ENCODE measurements at places on chromosomes 2 and 18.

- DNase-seq, result peak; percentile 47
Observed at GRCh38 chr2:173355132-173355865, 627 bp downstream of the CDCA7 start.

DNA sequence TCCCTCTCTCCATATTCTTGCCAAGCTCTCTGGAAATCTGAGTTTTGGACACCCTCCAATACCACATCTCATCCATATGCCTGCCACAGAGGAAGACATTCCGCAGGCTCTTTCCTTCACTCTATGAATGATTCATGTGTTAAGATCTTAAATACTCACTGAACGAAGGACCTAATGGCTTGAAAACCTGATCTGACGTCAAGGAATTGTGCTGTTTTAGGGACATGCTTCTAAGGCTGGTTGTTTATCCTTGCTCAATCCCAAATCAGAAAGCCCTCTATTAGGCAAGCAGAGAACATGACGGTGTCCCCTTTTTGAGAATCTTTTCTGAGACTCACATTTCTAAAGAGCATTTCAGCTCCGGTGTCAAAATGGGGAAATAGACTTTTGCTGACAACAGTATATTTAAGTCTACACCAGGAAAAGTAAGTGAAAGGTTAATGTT, 83.7 kb upstream of the GALNT5 start:
- peak; percentile 45 for DNase-seq

GRCh38 chr2:234091883-234092282, 41.4 kb downstream of the SPP2 start:
- DNase-seq, result no peak

- DNase-seq, result peak; percentile 8
Observed at GRCh38 chr2:168060986-168061750, 186.2 kb downstream of the STK39 start.

GRCh38 chr2:172031536-172031935, 31.8 kb downstream of the METAP1D start:
- DNase-seq, result no peak

- no peak for DNase-seq
Observed at GRCh38 chr18:40222776-40223175, 1732.3 kb upstream of the PIK3C3 start.

DNA sequence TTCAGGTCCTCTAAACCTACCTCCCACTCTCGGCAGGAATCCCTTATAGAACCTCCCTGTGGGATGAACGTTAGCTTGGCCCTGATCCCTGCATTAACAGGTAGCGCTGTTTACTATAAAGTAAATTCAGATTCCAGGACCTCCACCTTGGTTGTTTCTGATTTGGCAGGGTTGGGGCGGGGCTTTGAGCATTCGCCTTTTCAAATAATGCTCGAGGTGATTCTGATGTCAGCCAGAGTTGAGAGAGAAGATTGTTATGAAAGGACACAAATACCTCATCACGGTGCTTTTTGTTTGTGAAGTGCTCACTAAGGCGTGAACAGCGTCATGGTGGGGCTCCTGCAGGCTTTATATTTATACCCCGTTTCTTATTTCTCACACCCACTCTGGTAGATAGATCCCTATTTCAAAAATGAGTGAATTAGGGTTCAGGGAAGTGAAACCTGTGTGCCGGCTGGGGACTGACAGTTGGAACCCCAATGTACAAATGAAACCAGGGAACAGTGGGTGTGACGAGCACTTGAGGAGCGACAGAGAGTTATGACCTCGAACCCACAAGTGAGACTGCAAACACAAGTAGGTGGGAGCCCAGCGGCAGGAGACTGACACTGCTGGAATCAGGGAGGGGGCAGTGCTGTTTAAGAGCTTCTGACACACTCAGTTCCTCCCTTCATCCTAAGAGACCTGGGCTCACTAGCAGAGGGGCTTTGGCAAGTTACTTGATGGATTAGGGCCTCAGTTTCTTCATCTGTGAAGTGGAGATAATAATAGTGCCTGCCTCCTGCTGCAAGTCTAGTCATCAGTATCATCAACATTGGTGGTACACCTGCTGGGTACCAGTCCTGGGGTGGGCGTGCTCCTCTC, 14.2 kb upstream of the CXCR4 start:
- peak; percentile 89 for DNase-seq

- no peak for DNase-seq
Observed at GRCh38 chr2:28487258-28487657, 8.6 kb upstream of the PLB1 start.

DNA sequence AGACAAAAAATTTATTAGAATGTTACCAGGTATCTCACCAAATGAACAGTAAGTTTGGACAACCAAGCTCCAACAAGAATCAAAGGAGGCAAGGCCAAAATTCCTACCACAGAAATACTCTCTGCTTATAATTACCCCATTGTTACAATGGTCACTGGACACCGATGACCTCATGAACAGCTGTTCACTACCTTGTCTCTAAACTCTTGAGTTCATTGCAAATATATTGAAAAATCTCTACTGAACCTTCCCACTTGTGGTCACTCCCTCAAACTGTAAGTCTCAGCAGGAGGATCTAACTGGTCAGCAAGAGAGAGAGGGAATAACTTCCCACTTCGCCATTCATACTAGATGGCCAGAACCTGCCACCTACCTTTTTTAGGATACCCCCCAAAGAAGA, 50.0 kb downstream of the ERBB4 start:
- DNase-seq, result no peak

DNA sequence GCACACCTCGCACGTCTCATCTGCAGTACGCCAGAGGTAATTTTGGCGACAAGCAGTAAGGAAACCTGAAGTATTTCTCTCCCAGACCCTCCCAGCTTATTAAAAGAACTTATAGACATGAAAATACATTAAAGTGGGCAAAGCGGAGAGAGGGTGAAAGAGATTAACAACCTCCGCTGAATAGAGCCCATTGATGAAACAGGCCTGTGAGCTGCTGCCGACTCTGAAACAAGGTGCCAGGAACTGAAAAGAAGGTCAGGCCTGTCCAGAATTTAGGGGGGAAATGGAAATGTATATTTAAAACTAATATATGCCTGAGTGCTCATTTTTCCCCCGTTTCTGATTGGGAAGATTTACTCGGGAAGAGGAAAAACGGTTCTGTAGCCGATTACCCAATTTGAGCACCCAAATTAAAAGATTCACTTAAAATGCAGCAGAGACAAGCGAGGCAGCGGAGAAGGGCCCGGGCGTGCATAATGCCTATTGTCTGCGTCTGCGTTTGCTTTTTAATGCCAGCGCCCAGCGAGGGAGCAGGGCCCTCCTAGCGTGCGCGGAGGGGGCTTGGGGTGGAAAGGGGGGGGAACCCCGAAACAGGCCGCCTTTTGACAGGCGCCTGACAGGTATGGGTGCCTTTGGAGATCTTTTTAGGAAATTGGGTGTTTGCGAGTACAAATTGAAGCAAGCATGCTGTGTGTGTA, 316.2 kb downstream of the GBX2 start:
- DNase-seq, result no peak

DNA sequence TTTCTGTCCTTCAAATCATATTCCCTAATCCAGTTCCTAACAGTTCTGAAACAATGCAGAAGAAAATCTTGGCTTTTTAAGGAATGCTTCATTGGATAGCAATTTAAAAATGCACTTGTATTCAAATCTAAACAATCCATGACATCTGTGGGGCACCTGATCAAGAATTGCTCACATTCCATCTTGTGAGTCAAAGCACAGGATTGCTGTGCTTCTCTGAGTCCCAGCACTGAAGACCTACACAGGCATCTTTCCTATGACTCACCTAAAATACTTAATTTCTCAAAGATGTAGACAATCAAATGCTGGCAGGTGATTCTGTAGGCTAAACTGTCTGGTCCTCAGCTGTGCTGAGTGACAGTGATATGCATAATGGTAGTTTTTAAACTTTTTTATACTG, 10.1 kb upstream of the ATP8B1 start:
- DNase-seq, result no peak

DNA sequence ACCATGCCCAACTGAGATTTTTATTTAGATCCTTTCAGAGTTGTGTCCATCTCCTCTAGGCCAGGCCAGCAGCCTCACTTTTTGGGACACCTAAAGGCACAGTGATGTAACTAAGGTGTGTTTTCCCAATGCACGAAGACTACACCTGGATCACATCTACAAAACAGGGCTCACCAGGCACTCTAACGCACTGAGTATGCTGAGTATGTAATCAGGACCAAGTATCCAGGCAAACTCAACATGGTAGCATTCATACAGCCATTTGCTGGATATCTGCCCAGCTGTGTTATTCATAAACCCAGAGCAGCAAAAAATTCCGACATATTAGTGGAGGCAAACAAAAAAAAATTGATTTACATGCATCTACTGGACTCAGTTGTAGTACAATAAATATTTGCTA, 33.8 kb downstream of the LPIN2 start:
- no peak for DNase-seq

GRCh38 chr2:136052369-136053362, 65.3 kb downstream of the CXCR4 start:
- DNase-seq, result no peak

DNA sequence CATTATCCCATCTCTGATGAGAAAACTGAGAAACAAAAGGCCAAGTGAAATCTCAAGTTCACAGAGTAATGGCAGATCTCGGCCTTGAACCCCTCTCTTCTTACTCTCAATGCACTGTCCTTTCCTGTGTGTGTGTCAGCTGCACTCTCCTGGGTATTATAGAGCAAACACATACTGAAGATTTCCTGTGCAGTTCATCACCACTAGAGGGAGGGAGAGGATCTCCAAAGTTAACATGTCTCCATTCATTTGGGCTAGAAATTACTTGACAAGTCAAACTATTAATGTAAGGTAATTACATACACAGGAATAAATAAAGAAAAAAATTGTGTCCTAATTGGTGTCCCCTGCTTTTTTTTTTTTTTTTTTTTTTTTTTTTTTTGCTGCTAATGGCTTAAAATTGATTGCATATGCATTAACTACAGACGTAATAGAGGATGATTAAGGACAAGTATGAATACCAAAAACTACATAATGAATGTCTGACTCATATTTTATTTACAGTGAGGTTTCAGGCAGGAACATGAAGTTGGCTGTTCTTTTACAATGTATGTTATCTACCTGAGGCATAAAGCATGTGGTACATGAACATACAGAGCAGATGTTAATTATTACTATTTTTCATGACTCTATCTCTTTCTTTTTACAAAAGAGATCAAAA, 269.2 kb downstream of the NYAP2 start:
- peak; percentile 54 for DNase-seq

GRCh38 chr2:134647607-134648256, 71.1 kb downstream of the TMEM163 start:
- DNase-seq, result no peak

DNA sequence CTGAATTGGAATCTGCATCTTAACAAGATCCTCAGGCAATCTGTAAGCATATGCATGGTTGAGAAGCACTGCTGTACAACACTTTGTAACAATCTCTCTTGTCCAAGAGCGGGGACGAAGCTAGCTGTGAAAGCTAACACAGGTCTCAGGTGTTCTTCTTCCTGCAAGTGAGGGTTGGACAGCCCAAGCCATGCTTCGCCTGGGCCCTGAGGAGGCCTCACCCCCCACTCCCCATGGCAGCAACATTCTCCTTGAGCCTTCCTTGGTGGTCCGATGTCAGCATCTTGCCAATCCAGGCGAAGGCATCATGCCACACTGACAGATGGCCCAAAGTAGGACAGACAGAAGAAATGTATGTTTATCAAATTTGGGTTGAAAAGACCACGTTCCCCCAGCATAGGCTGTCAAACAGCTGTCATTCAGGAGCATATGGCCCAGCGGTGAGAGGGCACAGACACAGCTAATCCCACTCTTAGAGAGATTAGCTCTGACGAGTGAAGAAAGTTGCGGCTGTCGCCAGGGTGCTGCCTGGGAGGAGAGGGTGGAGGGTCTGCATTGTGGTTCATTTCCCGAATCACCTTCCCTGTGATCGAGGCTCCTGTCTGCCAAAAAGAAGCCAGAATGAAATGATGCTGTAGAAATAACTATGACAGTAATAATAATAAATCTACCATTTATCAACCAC, 344.7 kb downstream of the MYCN start:
- DNase-seq, result no peak

GRCh38 chr2:17401096-17401495, 117.1 kb downstream of the RAD51AP2 start:
- DNase-seq, result no peak

- DNase-seq, result no peak
Observed at GRCh38 chr2:128526455-128526976, 207.8 kb upstream of the HS6ST1 start.

- peak; percentile 52 for DNase-seq
Observed at GRCh38 chr2:152925547-152926448, 207.4 kb downstream of the ARL6IP6 start.

Data from inflammatory macrophage (primary cell).